A549 treated with DMSO at 1 μM for 4 hours (cell line): ENCODE measurements at places on chromosomes 4 and X. TPM values are rescaled to one million over a fixed set of nuclear protein-coding genes. Genes with fewer than 3 reads are reported as not detected.

ABLIM2 gene
- 0.39 to 0.80 TPM (median 0.50 TPM) in 5 replicates for total RNA-seq

RBMXL3 gene
- total RNA-seq, result not detected in 5 replicates

PCDH10 gene
- 0.09 to 0.23 TPM (median 0.16 TPM) in 5 replicates for total RNA-seq

GNRHR gene
- not detected in 5 replicates for total RNA-seq

RASL11B gene
- 0.05 to 0.17 TPM (median 0.11 TPM) in 4 of 5 replicates, not detected in the other for total RNA-seq

CLTRN gene
- total RNA-seq, result 0.90 to 1.4 TPM (median 1.1 TPM) in 5 replicates

FAM184B gene
- 0.02 to 0.05 TPM (median 0.03 TPM) in 3 of 5 replicates, not detected in the others for total RNA-seq

ARHGAP6 gene
- not detected in 5 replicates for total RNA-seq

ZIC3 gene
- not detected in 5 replicates for total RNA-seq

HS3ST1 gene
- total RNA-seq, result 0.30 to 0.64 TPM (median 0.49 TPM) in 5 replicates

SERTM2 gene
- total RNA-seq, result not detected in 5 replicates

TMEM144 gene
- 3.4 to 4.8 TPM (median 3.9 TPM) in 5 replicates for total RNA-seq

ADH1C gene
- total RNA-seq, result not detected in 5 replicates

VEGFC gene
- 14.8 to 17.3 TPM (median 16.8 TPM) in 5 replicates for total RNA-seq

PDLIM3 gene
- total RNA-seq, result 0.10 to 0.32 TPM (median 0.26 TPM) in 5 replicates

SPANXN3 gene
- not detected in 5 replicates for total RNA-seq

GPR173 gene
- 0.01 to 0.02 TPM in 2 of 5 replicates, not detected in the others for total RNA-seq

IL13RA2 gene
- 0.06 to 0.27 TPM (median 0.08 TPM) in 4 of 5 replicates, not detected in the other for total RNA-seq

MEPE gene
- total RNA-seq, result not detected in 5 replicates

RTL9 gene
- 0.03 to 0.13 TPM (median 0.07 TPM) in 5 replicates for total RNA-seq

TRAM1L1 gene
- total RNA-seq, result 0.32 to 0.75 TPM (median 0.61 TPM) in 5 replicates

RTL5 gene
- total RNA-seq, result 2.3 to 2.8 TPM (median 2.5 TPM) in 5 replicates

NALF2 gene
- 5.4 to 6.7 TPM (median 6.1 TPM) in 5 replicates for total RNA-seq

MAGED4B gene
- 7.1 to 11.0 TPM (median 10.3 TPM) in 5 replicates for total RNA-seq

TREX2 gene
- total RNA-seq, result 1.1 to 2.0 TPM (median 1.6 TPM) in 5 replicates

CXCL8 gene
- 8.5 to 21.3 TPM (median 13.9 TPM) in 5 replicates for total RNA-seq

POU3F4 gene
- not detected in 5 replicates for total RNA-seq

VEGFD gene
- total RNA-seq, result 0.42 to 0.88 TPM (median 0.53 TPM) in 5 replicates

GAGE12J gene
- not detected in 5 replicates for total RNA-seq

ATP1B4 gene
- not detected in 5 replicates for total RNA-seq

TET2 gene
- 1.8 to 3.0 TPM (median 2.6 TPM) in 5 replicates for total RNA-seq

TGIF2LX gene
- total RNA-seq, result not detected in 5 replicates

VCX gene
- total RNA-seq, result not detected in 5 replicates
